CD4-positive, alpha-beta memory T cell (primary cell): ENCODE measurements at places on chromosomes 4 and X. TPM values are rescaled to one million over a fixed set of nuclear protein-coding genes. Genes with fewer than 3 reads are reported as not detected.

Gene RBM46
- not detected for total RNA-seq

Gene CLTRN
- not detected for total RNA-seq

Gene FGF2
- total RNA-seq: not detected

GRCh38 chrX:38806875-38807621 lies 5.8 kb downstream of the MID1IP1 start:
- no peak for DNase-seq

DNA sequence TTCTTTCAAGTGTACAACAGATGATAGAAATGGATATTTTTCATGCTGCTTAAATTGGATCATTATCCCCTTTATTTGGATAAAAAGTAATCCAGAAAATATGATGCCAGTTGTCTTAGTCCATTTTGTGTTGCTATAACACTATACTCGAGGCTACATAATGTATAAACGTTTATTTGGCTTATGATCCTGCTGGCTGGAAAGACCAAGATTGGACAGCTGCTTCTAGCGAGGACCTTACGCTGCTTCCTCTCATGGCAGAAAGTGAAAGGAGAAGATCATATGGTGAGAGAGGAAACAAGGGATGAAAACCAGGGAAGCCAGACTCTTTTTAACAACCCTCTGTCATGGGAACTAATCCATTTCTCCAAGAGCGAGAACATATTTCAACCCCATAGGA lies 102.7 kb downstream of the TRAM1L1 start:
- DNase-seq: no peak

DNA sequence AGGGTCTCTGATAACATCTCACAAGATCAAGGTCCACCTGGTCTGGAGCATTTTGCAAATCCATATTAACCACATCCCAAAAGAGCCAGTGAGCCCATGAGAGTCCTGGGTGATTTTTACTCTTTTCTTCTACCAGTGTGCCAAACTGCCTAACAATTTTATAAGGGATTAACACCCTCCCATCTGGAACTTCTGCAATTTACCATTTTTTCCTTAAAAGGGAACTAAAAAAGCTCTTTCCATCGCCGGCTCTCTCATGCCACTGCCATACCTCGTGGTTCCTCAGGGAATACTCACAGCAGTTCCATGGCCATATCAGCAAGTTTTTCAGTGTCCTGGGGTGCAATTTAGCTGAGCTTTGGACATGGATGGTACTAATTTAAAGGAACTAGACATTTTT lies 55.7 kb downstream of the SEPSECS start:
- no peak for DNase-seq
